ENCODE measurements at places on chromosomes 2 and 18.

- no peak overlapping the region for H3K4me3 ChIP-seq
- H3K27ac ChIP-seq: no peak overlapping the region
- no peaks in the 10 kb centered on the region for H3K4me1 ChIP-seq
- no peaks in the 10 kb centered on the region for H3K36me3 ChIP-seq
- no peaks in the 10 kb centered on the region for H3K27me3 ChIP-seq
- no peak for DNase-seq
These were observed 12.8 kb downstream of the TANK start for GRCh38 chr2:161172901-161173540.

DNA sequence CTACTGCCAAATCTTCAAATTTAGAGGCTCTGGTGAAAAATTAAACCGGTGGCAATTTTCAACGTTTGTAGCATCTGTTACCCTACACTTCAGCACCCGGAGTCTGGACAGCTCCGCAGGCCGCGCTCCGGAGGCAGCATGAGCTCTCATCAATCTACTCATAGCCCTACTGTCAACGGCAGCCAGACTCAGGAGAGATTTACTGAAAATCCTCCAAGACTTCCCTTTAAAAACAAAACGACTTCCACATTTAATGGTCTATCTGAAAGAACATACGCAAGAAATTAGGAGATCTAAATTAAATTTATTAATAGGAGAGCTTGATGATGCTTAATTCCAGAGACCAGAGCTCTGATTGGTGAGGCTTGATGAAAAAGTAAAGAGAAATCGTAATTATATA is 970 bp upstream of the ADCYAP1 start:
- DNase-seq: peak; percentile 60
- H3K4me3 ChIP-seq: no peak overlapping the region
- H3K36me3 ChIP-seq: no peaks in the 10 kb centered on the region
- no peak overlapping the region for H3K27ac ChIP-seq
- H3K27me3 ChIP-seq: peaks cover 67% of the 10 kb centered on the region
- peaks cover 25% of the 10 kb centered on the region for H3K4me1 ChIP-seq

- no peaks in the 10 kb centered on the region for H3K27me3 ChIP-seq
- H3K36me3 ChIP-seq: peaks cover 27% of the 10 kb centered on the region
- no peak overlapping the region for H3K27ac ChIP-seq
- no peak for DNase-seq
These were observed 50.2 kb downstream of the NFATC1 start for GRCh38 chr18:79445696-79446561.

DNA sequence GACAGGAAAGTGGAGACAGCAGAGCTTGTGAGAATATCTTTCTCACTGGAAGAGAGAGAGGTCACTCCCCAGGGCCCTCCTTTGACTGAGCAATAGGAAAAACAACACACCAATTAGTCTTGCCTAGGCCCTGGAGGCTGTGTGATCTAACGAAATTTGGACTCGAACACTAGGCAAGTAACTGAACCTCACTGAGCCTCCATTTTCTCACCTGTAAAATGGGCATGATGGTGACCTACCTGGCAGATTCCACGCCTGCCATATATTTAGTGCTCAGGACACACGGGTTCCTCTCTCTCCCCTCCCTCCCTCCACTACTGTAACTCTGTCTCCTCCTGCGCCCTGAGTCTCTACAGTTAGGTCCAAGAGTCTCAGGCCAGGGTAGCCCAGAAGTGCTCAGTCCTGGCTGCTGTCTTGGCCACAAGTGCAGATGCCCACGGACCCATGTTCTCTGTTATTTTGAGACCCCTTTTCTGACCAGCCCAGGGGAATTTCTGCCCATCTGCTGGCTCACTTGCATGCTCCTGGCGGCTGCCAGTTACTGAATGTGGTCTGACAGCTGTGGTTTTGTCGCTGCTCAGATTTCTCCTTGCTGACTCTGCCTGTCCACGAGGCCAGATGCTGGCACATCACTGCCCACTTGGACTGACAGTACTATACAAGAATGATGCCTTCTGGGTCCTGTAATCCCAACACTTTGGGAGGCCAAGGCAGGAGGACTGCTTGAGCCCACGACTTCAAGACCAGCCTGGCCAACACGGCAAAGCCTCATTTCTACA is 9.6 kb upstream of the GIGYF2 start:
- no peak overlapping the region for H3K4me3 ChIP-seq
- no peak overlapping the region for H3K27ac ChIP-seq
- no peaks in the 10 kb centered on the region for H3K36me3 ChIP-seq

GRCh38 chr2:213242653-213243052 is 41.6 kb upstream of the SPAG16 start:
- H3K27me3 ChIP-seq: no peaks in the 10 kb centered on the region
- no peak for DNase-seq
- H3K36me3 ChIP-seq: no peaks in the 10 kb centered on the region
- no peaks in the 10 kb centered on the region for H3K4me1 ChIP-seq
- no peak overlapping the region for H3K27ac ChIP-seq
- H3K4me3 ChIP-seq: no peak overlapping the region

DNA sequence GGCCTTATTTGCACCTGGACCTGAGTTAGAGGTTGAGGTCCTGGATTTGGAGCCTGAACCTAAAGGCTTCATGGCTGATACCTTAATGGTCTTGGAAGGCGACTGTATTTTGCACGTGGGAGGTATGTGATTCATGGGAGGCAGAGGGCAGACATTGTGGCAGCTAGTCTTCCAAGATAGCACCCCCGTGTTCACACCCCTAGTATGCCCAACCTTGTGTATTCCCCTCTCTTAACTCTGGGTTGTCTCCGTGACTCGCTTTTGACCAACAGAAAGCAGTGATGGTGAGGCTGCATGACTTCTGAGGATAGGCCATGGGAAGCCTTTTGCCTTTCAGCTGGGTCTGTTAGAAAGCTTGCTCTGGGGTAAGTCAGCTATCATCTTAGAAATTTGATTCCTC is 45.8 kb upstream of the HAAO start:
- peaks cover 14% of the 10 kb centered on the region for H3K4me1 ChIP-seq
- H3K27ac ChIP-seq: no peak overlapping the region
- no peak for DNase-seq
- no peak overlapping the region for H3K4me3 ChIP-seq
- H3K36me3 ChIP-seq: no peaks in the 10 kb centered on the region
- no peaks in the 10 kb centered on the region for H3K27me3 ChIP-seq

- no peak for DNase-seq
- H3K4me3 ChIP-seq: no peak overlapping the region
- no peaks in the 10 kb centered on the region for H3K36me3 ChIP-seq
These were observed 326.9 kb upstream of the SMIM21 start for GRCh38 chr18:75754433-75754832.

DNA sequence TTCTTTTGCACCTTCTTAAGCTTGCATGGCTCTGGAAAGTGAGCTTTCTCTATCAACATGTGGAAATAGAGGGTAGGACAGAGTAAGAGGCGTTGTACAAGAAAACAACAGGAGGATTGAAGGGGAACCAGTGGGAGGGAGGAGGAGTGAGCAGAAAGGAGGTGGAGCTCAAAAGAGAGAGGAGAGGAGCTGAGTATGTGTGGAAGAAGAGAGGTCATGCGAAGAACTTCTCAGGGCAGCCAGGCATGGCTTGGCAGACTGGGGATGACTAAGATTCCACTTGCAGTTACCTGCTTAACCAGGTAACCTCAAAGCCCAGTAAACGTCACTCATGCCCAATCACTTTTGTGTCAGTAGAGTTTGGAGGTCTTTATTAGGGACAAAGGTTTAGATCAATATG is 105.1 kb downstream of the BCL2L11 start:
- no peaks in the 10 kb centered on the region for H3K4me1 ChIP-seq
- no peak overlapping the region for H3K4me3 ChIP-seq
- no peak for DNase-seq
- no peaks in the 10 kb centered on the region for H3K36me3 ChIP-seq
- H3K27ac ChIP-seq: no peak overlapping the region

- H3K27ac ChIP-seq: peak overlapping the region; percentile 26
- no peaks in the 10 kb centered on the region for H3K27me3 ChIP-seq
- no peak overlapping the region for H3K4me3 ChIP-seq
- H3K36me3 ChIP-seq: no peaks in the 10 kb centered on the region
- H3K4me1 ChIP-seq: peaks cover 21% of the 10 kb centered on the region
These were observed 128.0 kb downstream of the ARL4C start for GRCh38 chr2:234368861-234369261.

DNA sequence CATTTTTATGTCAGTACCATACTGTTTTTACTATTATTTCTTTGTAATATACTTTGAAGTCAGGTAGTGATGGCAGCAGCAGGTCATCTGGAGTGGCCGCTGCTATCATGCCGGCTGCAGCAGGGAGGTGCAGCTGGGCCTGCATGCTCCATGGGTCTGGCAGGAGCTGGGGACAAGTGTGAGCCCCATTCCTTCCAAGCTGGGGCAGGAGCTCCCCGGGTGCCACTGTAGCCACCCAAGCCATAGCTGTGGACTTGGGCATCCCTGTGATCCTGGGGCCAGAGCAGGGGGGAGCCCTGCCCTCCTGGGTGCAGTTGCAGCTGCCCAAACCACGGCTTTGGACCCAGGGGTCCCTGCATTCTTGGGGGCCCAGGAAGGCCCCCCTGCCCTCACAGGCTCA is 59.2 kb downstream of the CSRNP3 start:
- H3K4me3 ChIP-seq: no peak overlapping the region
- no peaks in the 10 kb centered on the region for H3K4me1 ChIP-seq
- no peak overlapping the region for H3K27ac ChIP-seq
- H3K36me3 ChIP-seq: no peaks in the 10 kb centered on the region

DNA sequence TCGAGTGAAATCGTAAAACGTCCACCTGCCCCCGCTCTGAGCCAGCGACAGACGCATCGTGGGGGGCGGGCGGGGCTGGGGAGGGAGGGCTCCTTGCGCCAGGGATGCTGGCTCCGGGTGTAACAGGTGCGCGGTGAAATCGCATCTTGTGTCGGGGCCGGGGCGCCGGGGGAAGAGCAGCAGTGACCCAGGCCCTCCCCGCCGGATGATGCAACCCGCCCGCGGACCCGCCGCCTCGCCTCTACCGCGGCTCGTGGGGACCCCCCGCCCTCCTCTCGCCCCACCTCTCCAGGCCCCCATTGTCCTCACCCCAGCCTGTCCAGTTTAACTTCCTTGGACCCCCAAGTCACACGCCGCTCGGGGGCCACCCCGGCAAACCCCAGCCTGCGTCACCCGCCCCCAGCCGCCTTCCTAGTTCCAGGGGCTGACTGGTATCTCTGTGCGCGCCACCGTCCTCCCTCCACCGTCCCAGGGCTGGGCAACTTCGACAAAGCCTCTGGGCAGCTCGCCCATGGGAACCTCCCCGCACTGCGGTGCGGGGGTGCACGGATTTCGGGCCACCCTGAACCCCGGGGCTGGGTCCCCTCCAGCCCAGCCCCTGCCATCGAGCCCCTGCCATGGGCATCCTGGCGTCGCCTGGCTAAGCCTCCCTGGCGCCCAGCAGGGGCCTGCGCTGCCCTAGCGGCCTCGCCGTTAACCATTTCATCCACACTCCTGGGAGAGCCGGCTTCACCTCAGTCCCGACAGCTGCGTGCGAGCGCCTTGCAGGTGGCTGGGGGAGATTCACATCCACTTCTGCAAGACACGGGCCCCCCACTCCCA is 799 bp upstream of the KIF1A start:
- no peak overlapping the region for H3K4me3 ChIP-seq
- H3K27ac ChIP-seq: no peak overlapping the region
- peak; percentile 67 for DNase-seq
- H3K36me3 ChIP-seq: no peaks in the 10 kb centered on the region

DNA sequence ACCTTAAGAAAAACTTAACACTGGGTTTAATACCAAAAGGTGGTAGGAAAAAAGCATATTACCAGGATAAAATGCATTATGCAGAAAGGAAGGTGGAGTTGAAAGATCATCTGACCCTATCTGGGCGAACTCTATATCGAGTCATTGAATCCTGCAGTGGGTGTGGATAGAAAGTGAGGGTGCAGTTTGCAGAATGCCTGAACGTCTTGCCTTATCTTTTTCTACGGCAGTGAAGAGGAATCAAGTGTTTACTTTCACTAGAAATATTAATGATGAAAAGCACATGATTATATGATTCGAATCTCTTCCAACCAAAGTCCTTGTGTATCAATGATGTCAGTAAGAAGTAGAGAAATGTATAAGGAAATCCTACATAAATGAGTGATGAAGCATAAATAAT is 4.3 kb upstream of the CAVIN2 start:
- no peak overlapping the region for H3K27ac ChIP-seq
- peaks cover 4% of the 10 kb centered on the region for H3K27me3 ChIP-seq
- no peaks in the 10 kb centered on the region for H3K36me3 ChIP-seq
- no peak overlapping the region for H3K4me3 ChIP-seq
- peaks cover 22% of the 10 kb centered on the region for H3K4me1 ChIP-seq
- DNase-seq: no peak

- H3K4me3 ChIP-seq: no peak overlapping the region
- no peak overlapping the region for H3K27ac ChIP-seq
- no peak for DNase-seq
- peaks cover 33% of the 10 kb centered on the region for H3K27me3 ChIP-seq
- H3K36me3 ChIP-seq: no peaks in the 10 kb centered on the region
These were observed 109.2 kb upstream of the GPC1 start for GRCh38 chr2:240326246-240326645.

- H3K4me3 ChIP-seq: no peak overlapping the region
- no peaks in the 10 kb centered on the region for H3K4me1 ChIP-seq
- no peaks in the 10 kb centered on the region for H3K27me3 ChIP-seq
These were observed 1609.3 kb upstream of the ZEB2 start for GRCh38 chr2:146129231-146129630.

DNA sequence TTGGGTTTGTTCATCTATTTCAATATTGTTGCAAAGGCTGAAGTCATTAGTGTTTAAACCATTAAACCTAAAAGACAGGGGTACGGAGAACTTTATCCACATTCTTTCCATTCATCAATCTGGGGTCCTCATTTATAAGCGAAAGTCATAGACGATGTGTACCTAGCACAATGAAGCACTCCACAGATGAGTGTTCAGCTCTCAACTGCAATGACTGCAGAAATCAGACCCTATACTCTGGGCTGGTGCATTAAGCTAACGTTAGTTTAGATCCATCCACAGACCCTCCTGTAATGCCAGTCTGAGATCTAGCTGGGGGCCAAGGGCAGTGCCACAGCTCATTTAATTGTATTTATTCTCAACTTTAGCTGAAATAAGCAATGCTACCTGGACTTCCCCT is 155.2 kb downstream of the AFF3 start:
- H3K36me3 ChIP-seq: no peaks in the 10 kb centered on the region
- no peaks in the 10 kb centered on the region for H3K4me1 ChIP-seq
- DNase-seq: no peak
- H3K27ac ChIP-seq: no peak overlapping the region
- no peaks in the 10 kb centered on the region for H3K27me3 ChIP-seq
- H3K4me3 ChIP-seq: no peak overlapping the region

DNA sequence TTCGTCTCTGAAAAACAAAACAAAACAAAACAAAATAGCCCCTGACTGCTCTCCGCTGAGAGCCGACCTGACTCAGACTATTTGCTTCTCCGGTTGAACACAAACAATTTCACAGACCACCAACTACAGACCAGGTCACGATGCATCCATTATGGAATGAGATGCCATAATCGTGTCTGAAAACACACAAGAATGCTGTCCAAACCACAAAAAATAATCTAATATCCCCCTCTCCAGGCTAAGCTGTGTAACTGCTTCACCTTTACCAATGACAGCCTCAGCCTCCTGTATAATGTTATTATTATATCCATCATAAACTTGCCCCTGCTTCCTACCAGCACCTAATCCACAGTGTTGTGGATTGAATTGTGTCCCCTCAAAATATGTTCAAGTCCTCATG is 114.7 kb downstream of the DNAH6 start:
- H3K4me3 ChIP-seq: no peak overlapping the region
- no peaks in the 10 kb centered on the region for H3K27me3 ChIP-seq
- no peak for DNase-seq

- no peak overlapping the region for H3K27ac ChIP-seq
- H3K27me3 ChIP-seq: no peaks in the 10 kb centered on the region
- DNase-seq: no peak
- H3K4me3 ChIP-seq: no peak overlapping the region
- H3K4me1 ChIP-seq: no peaks in the 10 kb centered on the region
These were observed 886.0 kb upstream of the CDH2 start for GRCh38 chr18:29062921-29063320.
